Keratinocyte (primary cell): ENCODE measurements at places on chromosomes 6 and 20.
A peak's percentile ranks its signal among the peaks of the same experiment; 100 is the strongest.

- DNase-seq, result no peak
These were observed 144.2 kb downstream of the TBXT start for GRCh38 chr6:166023273-166023989.

- no peak for DNase-seq
These were observed 13.0 kb downstream of the UQCC2 start for GRCh38 chr6:33698494-33698893.

- DNase-seq, result no peak
These were observed 684.8 kb downstream of the QKI start for GRCh38 chr6:164099269-164099865.

DNA sequence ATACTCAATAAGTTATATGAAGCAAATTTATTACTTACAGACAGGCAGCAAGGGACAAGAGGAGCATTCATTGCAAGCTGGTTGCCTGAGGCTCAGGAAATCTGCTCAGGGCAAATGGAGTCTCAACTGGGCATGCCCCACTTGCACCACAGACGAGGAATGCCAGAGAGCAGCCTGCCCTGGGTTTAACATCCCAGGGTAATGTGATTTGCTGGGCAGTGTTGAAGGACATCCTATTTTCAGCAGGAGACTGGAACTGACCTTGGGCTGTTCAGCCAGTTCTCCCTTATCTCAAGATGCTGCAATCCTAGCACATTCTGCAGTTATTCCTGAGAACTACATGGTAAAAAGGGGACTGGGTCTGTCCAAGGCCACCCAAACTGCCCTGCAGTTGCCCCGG, 3.8 kb upstream of the ENTPD6 start:
- no peak for DNase-seq

DNA sequence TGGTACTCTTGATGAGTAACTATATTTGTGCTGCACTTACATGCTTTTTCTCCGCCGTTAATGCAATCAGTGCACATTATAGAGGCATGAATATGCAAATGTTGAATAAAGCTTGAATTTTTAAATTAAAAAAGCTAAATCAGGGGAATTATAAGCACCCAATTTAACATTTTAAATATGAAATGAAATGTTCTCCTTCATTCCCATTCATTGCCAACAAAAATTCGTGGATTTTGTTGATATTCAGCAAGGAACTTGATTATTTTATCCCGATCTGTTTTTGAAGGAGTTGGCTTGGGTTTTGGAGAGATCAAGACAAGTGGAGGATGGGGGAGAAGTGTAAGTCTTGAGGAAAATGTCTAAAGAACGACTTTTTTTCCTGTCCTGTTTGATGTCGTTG, 318.7 kb upstream of the SOX4 start:
- no peak for DNase-seq

DNA sequence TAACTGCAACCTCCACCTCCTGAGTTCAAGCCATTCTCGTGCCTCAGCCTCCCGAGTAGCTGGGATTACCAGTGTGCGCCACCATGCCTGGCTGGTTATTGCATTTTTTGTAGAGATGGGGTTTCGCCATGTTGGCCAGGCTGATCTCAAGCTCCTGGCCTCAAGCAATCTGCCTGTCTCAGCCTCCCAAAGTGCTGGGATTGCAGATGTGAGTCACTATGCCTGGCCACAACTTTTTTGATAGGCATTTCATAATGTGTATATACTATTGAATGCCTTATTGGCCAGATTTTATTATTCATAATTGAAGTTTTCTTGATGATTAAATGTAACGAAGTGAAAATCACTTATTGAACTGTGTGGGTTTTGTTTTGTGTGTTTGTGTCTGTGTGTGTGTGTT, 27.9 kb downstream of the FIG4 start:
- no peak for DNase-seq

DNA sequence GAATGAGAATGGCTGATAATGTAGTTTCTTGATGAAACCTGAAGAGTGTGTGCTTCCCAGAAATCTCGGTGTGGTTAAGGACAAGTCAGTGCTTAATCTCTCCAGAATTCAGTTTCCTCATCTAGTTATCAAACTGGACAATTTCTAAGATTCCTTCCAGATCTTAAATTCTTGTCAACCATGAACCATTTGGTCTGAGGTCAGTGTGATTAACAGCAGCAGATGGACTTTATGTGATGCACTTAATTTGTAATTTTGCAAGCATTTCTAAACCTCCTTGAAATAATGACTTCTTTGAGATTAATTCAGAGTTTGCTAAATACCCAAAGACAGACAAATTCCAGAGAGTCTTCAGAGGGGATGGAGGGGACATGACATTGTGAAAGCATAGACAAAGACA, 160.3 kb downstream of the KIF16B start:
- DNase-seq, result no peak

- DNase-seq, result no peak
These were observed 144.0 kb upstream of the TSHZ2 start for GRCh38 chr20:52828199-52828598.

- DNase-seq, result no peak
These were observed 1.0 kb downstream of the TOMM34 start for GRCh38 chr20:44959082-44959637.

GRCh38 chr6:56541030-56541600, 101.6 kb downstream of the DST start:
- DNase-seq, result no peak

- DNase-seq, result no peak
These were observed 244.2 kb upstream of the RIMS1 start for GRCh38 chr6:71642120-71642519.

DNA sequence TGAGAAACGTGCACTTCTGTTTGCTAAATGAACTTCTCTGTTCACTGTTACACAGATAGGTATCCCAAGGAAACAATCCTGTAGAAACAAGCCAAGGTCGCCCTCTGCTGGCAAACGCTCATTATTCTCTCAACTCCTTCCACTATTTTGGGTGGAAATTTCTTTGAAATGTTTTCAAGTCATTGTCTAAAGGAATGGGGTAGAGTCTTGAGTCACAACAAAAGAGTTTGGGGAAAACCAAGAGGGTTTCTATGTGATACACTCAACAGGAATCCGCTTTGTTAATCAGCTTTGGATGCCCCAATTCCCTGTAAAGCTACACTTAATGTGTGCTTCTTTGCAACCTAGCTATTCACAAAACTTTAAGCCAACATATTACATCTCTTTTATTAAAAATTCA, 4.6 kb upstream of the RAE1 start:
- DNase-seq, result peak; percentile 65

DNA sequence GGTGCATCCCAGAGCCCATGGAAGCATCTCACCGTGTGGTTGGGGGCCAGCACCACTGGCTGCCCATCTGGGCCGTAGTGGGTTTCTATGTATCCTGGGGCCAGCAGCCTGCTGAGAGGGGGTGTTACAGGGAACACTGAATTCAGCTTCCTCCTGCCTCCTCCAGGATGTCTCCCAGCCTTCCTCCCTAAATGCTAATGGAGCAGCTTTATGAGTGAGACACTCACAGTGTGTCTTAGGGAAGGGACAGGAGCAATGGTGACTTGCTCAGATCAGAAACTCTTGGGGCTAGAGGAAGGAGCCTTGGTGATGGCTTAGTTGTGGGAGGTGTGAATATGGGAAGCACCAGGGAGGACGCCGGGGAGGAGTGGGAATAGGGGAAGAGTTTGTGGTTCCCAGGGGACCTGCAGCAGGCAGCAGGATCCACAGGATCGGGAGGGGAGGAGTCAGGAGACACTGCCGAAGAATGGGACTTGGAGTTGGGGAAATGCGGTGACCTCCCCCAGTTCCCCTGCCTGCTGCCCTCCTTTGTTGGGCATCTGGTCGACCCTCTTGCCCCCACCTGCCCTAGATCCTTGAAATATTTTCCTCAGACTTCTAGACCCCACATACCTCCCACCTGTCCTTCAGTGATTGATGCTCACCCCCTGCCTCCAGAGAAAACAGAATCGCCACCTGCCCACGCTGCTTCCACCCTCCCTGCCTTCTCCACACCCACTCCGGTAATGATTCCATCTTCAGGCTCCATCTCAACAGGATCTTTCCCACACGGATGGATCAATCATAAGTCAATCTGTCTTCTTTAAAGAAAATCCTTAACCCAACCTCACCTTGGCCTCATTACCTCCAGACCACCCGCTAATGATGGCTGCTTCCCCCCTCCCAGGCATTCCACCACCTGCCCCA, 6.6 kb downstream of the ADAM33 start:
- DNase-seq, result no peak

GRCh38 chr6:30260036-30260504, 46.9 kb upstream of the TRIM26 start:
- DNase-seq, result no peak

DNA sequence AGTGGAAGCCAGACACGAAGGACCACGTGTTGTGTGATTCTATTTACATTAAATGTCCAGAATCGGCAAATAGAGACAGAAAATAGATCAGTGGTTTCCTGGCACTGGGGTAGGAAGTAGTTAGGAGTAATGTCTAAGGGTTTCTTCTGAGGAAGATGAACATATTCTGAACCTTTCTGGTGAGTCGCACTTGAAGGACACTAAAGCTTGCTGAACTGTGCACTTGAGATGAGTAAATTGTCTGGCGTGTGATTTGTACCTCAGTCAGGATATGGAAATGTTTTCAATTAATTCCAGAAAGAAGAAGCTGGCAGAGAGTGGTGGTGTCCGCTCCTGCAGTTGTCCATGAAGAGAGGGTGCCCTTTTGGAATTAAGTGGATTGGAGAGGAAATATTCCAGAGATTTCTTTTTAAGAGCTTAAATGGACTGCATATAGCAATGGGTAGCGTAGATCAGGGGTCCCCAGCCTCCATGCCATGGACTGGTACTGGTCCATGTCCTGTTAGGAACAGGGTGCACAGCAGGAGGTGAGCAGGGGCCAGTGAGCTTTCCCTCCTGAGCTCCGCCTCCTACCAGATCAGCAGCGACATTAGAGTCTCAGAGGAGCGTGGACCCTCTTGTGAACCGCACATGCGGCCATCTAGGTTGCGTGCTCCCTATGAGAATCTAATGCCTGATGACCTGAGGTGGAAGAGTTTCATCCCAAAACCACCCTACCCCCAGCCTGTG, 12.4 kb upstream of the KIF25 start:
- no peak for DNase-seq

DNA sequence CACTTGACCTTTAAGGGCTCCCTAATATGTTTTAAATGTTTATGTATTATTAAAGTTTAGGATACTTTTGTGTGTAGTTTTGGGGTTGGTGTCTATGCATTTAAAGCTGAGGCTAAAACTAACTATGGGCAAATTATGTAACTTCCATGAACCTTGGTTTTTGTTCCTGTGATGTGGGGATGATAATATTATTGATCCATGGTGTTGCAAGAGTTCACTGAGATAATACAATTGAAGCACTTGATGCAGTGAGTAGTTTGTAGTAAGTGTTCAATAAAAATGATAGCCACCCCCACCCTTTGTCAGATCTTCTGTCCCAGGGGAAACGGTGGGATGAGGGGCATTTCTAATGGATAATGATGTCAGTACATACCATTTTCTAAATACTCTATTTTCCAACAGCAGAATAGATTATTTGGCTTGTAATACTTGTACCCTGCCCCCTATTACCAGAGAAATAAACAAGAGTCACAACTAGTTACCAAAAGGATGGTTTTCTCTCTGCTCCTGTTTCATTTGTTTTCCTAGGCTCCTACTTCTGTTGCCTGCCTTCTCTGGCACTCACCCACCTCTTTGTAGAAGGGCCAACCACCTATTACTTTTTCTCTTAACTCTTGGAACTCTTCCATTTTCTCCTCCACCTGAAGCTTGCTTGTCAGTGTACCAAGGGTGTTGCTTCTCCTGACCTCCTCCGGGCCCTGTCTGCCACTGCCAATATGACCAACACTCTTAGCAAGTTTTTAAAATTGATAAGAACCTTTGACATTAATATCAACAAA, 97.9 kb downstream of the RCAN2 start:
- no peak for DNase-seq

GRCh38 chr6:166277018-166277417, 31.2 kb downstream of the PRR18 start:
- no peak for DNase-seq

GRCh38 chr20:12391099-12391498, 473.4 kb downstream of the BTBD3 start:
- DNase-seq, result no peak

DNA sequence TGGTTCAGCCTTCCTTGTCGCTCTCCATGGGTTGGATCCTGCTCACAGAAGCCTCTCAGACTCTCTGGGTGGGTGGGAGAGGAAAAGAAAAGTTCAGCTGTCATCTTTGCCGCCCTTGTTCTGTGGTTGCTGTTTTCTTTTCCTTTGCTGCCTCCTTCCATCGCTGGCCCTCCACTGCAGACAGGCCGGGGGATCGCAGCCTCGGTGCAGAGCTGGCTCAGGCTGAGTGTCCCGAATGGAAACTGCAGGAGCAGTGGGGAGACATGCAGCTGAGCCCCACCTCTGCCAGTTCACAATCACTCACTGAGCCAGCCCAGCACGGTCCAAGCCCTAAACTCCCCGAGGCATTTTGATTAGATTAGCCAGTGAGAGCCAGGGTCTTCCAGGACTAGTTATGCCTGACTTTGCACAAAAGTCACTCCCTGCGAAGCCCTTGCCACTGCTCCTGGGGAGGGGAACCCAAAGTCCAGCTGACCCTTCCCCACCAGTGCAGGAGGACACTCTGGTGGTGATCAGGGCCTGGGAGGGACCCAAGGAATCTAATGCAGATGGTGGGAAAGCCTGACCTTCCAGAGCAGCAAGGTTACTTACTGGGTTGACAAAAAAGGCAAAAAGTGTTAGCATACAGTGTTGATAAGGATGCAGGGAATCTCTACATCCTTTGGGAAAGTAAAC, 14.0 kb downstream of the NRN1 start:
- no peak for DNase-seq

DNA sequence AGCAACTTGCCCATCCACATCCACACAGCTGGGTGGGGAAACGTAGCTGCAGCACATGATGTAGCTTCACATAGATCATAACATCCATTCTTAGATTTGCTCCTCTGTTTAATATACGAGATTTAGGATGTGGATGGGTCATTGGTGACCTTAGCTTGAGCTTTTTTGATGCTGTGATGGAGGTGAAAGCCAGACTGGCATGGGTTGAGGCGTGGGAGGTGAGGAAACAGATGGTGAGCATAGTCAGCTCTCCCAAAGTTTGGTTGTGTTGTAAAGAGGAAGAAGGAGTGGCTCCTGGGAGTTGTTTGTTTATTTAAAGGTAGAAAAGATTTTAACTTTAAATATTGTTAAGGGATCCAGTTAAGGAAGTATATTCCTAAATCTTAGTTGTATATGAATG, 5.3 kb downstream of the ARFGEF2 start:
- DNase-seq, result no peak

- DNase-seq, result no peak
These were observed 23.7 kb upstream of the SIRT5 start for GRCh38 chr6:13550656-13551055.

DNA sequence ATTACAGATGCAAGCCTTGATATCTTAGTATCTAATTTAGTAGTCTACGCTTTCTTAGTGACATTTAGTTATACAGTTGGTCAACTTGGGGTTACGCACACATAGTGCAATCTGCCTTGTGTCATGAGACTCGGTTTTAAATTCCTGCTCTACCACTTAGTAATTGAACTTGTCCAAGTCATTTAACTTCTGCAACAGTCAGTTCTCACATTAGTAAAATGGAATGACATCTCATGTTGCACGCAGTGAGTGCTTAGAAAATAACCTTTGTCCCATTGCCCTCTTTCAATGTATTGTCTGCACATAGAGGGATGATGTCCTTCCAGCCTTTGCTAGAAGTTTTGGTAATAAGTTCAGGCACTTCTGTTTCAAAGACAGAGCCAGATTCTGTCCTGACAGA, 48.6 kb downstream of the TMEM170B start:
- no peak for DNase-seq

GRCh38 chr6:16725145-16725864, 36.0 kb downstream of the ATXN1 start:
- DNase-seq, result no peak

GRCh38 chr6:148364056-148364824, 21.6 kb downstream of the SASH1 start:
- DNase-seq, result no peak
